ENCODE measurements at places on chromosomes 5 and 9.
A peak's percentile ranks its signal among the peaks of the same experiment; 100 is the strongest.

- DNase-seq = no peak
Measured at GRCh38 chr5:343461-344401, 22.2 kb downstream of the AHRR start.

GRCh38 chr9:19288081-19288480 is 57.6 kb downstream of the DENND4C start:
- no peak for DNase-seq

GRCh38 chr9:83544002-83544698 is 5.9 kb upstream of the FRMD3 start:
- DNase-seq = no peak

DNA sequence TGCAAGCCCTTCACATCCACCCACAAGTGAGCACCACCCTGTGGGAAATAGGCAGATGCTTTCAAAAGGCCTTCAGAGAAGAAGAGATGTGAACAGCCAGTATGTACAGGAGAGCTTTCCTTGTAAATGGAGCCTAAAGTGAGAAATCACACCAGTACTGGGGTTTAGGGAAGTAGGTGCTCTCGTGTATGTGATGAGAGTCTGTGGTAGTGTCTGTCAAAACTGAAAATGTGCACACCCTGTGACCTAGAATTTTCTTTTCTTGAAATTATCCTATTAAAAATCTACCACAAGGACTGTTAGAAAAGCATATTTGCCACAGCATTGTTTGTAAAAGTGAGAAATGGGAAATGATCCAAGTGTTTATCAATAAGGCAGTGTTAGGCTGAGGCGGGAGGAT is 16.6 kb downstream of the OTULINL start:
- DNase-seq = no peak

DNA sequence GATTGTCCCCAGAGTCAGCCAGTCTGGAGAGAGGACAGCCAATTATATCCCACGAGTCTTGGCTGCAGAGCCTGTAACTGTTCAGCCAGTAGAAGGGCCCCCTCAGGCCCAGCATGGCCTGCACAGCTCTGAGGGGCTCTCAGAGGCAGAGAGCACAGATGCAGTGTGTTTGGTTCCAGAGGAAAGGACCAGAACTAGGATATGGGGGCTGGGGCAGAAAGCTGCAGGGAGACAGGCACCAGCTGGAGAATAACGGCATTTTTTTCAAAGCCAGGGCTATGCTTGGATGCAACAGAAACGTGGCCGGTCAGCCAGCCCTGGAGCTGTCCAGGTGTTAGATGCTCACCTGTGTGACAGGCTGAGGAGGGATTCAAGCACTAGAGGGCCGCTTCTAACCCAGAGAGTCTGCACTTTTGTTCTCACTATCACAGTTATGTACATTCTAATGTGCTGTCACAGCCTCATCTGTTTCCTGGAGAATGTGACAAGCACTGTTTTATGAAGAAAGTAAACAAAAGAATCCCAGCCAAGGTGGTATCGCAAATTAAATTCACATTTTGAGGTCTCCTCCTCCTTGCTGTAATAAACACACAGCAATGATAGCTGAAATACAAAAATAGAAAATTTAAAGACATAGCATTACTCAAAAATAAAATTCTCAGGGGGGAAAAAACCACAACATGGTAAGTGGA is 96.5 kb downstream of the GABBR2 start:
- no peak for DNase-seq

DNA sequence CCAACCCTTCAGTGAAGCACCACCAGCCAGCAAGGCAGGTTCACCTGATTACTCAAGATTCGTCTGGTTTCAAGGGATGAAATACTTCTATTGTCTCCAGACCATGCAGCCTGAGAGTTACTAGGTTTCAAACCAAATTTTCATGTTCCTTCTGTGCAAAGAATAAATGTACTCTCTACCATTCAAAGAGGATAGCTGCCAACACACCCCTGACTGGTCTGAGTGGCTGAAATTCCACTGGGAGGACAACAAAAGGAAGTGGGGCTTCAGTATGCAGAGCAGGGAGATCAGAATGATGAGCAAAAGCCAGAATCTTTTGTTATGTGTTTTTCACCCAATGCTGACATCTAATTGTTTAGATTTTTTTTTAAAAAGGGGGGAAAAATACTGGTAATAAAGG is 356.3 kb downstream of the BNC2 start:
- DNase-seq = no peak

DNA sequence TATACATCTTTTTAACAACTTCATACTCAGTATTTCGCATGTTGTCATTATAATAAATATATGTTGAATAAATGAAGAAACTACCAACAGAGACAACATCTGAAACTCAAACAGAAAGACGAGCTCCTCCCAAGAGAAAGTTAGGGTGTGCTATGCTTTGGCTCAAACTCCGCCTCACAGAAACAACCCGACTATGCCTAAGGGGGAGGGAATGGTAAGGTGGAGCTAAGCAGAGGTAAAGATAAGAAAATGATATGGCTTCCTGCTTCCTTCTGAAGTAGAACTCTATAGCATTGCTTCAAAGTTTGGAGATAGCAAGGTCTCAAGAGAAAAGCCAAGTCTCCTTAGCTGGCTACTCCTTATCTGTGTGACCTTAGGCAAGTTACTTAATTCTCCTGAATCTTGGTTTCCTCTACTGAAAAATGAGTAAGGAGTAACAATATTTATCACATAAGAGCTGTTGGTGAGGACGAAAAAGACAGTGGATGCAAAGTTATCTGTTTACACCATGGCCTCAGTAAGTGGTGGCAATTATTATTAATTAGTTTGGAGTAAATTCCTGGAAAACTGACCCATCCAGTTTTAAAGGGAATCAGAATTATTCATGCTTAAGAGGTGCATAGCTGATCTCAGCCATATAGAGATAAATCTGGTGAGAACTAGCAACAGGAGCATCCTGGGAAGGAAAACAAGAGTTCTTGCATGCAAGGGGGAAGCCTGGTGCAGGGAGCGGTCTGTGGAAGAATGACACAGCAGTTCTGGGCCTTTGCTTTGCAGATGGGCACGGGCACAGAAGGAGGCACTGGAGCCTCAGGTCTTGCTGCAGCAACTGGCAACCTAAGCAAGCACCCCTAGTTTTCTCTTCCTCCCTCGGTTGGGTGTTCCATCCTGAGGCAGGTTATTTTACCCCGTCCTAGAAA is 73.3 kb downstream of the GLIS3 start:
- no peak for DNase-seq

DNA sequence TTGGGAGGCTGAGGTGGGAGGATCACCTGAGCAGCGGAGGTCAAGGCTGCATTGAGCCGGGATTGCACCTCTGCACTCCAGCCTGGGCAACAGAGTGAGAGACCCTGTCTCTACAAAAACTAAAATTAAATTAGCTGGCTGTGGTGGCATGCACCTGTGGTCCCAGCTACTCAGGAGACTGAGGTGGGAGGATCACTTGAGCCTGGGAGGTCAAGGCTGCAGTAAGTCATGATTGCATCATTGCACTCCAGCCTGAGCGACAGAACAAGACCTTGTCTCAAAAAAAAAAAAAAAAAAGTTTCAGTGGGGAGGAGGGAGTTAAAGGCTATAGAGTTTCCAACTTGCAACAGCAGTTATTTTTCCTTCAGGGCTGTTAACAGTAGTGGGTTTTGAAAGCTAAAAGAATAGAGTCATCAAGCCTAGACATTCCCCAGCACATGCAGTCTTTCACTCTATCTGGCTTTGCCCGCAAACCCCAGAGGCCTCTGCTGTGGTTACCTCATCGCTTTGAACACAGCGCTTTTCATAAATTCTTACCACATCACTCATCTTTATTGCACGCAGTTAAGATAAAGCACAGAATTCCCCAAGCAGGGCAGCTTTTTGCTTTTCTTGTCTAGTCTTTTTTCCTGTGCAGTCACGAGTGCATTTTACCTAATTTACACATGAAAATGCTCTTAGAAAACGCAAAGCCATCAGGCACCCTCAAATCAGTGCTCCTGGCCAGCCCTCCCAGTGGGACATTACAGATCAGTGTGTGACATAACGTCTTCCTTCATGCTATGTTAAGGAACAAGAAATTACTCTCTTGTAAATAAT is 8.7 kb upstream of the SLC2A8 start:
- DNase-seq = peak; percentile 75

DNA sequence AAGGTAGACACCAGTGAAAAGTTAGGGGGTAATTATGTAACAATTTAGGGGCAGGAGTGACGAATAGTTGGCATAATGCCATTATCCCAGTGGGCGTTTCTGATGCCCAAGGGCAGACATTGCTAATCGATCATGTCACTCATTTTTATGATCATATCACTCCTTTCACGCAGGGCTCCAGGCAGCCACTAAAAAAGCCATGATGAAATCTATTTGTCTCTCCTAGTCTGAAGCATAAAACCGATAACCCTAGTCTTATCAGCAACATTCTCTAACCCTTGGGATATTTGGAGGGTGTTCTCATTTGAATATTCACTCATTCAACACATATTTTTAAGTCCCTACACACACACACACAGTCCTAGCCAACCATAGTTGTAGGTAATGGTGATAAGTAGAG is 114.9 kb downstream of the NMUR2 start:
- DNase-seq = no peak

GRCh38 chr9:75085640-75086039 is 2.3 kb downstream of the NMRK1 start:
- no peak for DNase-seq

GRCh38 chr5:135974021-135974600 is 19.3 kb upstream of the LECT2 start:
- no peak for DNase-seq

- no peak for DNase-seq
Measured at GRCh38 chr9:136407911-136408310, 2.5 kb downstream of the ENTR1 start.

GRCh38 chr9:137235424-137236237 is 4.9 kb downstream of the SLC34A3 start:
- no peak for DNase-seq

GRCh38 chr5:178426326-178427130 is 163.7 kb downstream of the COL23A1 start:
- DNase-seq = no peak

- no peak for DNase-seq
Measured at GRCh38 chr5:170077526-170077925, 28.2 kb upstream of the FOXI1 start.

DNA sequence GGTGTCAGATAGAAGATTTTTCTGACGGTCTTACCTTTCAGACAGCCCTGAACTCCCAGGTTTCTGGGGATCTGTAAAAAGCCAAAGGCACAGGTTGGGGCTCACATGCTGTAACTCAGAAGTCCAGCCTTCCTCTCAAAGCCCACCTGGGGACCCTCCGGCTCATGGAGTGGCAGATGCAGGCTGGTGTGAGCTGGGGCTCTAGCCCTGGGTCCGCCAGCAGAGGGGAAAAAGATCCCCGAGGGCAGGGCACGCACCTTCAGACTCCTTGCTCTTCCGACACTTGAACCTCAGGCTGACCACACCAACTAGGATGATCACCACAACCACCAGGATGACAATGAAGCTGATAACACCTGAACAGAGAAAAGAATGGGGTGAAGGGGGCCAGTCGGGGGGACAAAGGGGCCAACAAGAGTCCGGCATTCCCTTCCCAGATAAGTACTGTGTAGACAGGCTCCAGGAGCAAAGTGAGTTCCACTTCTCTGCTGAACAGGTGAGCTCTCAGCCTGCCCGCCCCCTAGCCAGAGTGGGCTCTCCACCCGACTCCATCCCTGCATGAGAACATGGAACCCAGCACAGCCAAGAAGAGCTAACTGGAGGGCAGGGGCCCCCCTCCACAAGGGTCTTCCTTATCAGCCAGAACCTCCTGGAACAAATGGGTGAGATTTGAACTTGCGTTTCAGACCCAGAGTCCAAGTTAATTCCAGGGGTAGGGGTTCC is 7.8 kb downstream of the ECSCR start:
- DNase-seq = no peak

DNA sequence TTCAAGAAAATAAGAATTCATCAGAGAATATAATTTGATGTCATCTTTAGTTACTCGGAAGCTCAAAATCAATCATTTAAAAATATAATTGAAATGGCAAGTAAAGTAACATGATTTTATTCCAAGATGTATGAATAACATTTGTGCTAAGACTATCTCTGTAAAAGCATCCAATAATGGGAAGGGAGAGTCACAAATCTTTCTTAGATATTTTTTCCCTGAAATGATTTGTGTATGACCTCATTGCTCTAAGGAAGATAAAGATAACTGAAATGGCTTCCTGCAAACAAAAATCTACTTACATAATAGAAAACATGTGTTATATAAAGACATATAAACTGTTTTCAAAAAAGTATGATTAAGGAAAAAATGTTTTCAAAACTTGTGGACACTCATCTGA is 97.4 kb upstream of the FGF10 start:
- no peak for DNase-seq

DNA sequence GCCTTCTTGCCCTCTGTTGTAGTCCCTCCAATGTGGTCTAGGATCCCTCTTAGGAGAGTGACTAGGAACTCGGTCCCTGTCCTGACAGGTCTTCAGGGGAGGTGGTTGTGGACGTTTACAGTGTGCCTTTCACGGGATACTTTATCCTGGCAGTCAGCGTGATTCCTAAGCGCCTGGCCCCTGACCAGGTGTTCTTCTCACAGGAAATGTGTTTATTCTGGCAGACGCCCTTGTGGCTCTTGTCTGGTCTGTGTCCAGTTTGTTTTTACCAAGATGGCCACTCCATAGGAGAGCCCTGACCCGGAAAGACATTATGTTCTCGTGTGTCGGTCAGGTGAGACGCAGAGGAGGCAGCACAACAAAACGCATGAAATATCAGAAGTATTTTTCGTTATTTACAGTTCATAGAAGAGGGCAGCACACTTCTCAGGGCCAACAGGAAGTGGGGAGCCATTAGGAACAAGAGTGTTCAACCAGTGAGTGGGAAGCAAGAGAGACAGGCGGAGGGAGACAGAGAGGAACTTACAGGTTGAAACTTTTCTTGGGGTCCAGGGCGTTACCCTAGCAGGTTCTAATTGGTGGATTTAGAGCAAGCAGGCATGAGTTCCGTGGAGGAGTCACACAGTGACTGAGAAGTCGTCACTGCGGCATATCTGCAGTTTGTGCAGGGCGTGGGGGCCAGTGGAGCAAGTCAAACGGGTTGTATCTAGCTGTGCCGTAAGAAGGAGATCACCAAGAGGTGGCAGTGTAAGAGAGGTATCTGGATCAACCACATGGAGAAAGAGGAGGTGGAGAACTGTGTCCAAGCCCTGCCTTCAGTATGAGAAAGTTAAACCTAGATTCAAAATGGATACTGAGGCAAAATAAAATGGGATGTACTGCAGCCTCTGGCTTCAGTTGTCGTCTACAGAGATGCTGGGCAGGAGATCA is 412.9 kb downstream of the ZSWIM6 start:
- DNase-seq = no peak

- no peak for DNase-seq
Measured at GRCh38 chr9:87109231-87109631, 161.9 kb upstream of the GAS1 start.

GRCh38 chr9:8845808-8846207 is 1046.2 kb upstream of the DMAC1 start:
- no peak for DNase-seq

DNA sequence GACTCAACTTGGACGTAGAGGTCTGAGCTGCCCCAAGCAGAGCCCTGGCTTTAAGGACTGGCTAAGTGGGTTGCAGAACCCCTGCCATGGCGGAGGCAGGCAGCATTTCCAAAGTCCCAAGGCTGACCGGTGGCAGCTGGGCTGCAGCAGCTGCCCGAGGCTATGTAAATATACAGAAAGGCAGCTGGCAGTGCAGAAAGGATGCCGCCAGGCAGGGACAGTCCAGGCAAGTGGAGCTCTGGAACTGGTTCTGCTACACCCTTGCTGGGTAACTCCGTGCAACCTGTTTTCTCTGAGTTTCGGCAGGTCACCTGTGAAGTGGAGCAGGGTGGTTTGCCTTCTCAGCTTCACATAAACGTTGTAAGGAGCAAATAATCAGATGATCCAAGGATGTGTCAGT is 46.0 kb downstream of the SHB start:
- DNase-seq = no peak

- no peak for DNase-seq
Measured at GRCh38 chr5:35138232-35138631, 90.5 kb upstream of the AGXT2 start.

- DNase-seq = no peak
Measured at GRCh38 chr9:35106343-35106730, 3.4 kb upstream of the STOML2 start.
